ENCODE measurements at places on chromosomes 13 and 19. TPM values are rescaled to one million over a fixed set of nuclear protein-coding genes. Genes with fewer than 3 reads are reported as not detected.

- DNase-seq: no peak
These were observed 583.0 kb upstream of the SPRY2 start for GRCh38 chr13:80923907-80924306.

DNA sequence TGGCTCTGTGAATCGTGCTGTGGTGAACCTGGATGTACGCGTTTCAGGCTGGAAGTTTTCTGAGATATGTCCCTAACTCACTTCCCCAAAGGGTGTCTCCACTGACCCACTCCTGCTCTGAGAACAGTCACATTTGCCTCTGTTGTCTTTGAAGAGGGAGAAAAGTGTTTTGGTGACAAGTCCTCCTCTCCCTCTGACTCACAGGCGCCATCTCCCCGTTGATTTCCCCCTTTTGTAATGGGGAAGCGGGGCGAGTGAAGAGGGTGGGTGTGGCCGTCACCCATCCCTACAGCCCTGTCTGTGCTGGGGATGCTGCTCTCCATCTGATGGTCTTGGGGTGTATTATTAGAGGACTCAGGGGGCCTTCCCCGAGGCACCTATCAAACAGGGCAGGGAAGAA lies 9.6 kb downstream of the APC2 start:
- DNase-seq: peak; percentile 36

Gene FCGBP
- 0.15 TPM for total RNA-seq

Gene FOXA3
- 0.27 TPM for total RNA-seq

Gene OR7A5
- not detected for total RNA-seq

Data from M059J (cell line).